ENCODE measurements at places on chromosomes 12 and 14. TPM values are rescaled to one million over a fixed set of nuclear protein-coding genes. Genes with fewer than 3 reads are reported as not detected.

GRIP1 gene
- total RNA-seq = 0.33 TPM

GPRC5A gene
- total RNA-seq = 56.1 TPM

NANOG gene
- total RNA-seq = not detected

DPPA3 gene
- total RNA-seq = not detected

SERPINA9 gene
- not detected for total RNA-seq

KLRG1 gene
- 0.78 TPM for total RNA-seq

SPX gene
- 1.2 TPM for total RNA-seq

ZC2HC1C gene
- total RNA-seq = 0.69 TPM

MYO1A gene
- 0.53 TPM for total RNA-seq

POTEG gene
- total RNA-seq = not detected

GPD1 gene
- total RNA-seq = 0.20 TPM

DLGAP5 gene
- 10.2 TPM for total RNA-seq

TAS2R43 gene
- total RNA-seq = not detected

SCYL2 gene
- total RNA-seq = 32.1 TPM

ETFBKMT gene
- total RNA-seq = 3.3 TPM

CDH24 gene
- total RNA-seq = 5.1 TPM

HRK gene
- total RNA-seq = 0.07 TPM

CLEC1B gene
- not detected for total RNA-seq

GPRC5D gene
- 0.13 TPM for total RNA-seq

OAS2 gene
- 4.2 TPM for total RNA-seq

RASSF9 gene
- 3.9 TPM for total RNA-seq

SLCO1B1 gene
- total RNA-seq = not detected

ADAMTS20 gene
- total RNA-seq = not detected

RNFT2 gene
- 6.6 TPM for total RNA-seq

BEGAIN gene
- 0.78 TPM for total RNA-seq

ADGRD1 gene
- total RNA-seq = 3.1 TPM

ZNF891 gene
- 1.2 TPM for total RNA-seq

FIGNL2 gene
- under 0.01 TPM for total RNA-seq

C12orf42 gene
- not detected for total RNA-seq

LMNTD1 gene
- 0.63 TPM for total RNA-seq

TXNDC16 gene
- 4.9 TPM for total RNA-seq

PIWIL1 gene
- total RNA-seq = not detected

AJUBA gene
- total RNA-seq = 43.2 TPM

KCNC2 gene
- total RNA-seq = not detected

AGAP2 gene
- total RNA-seq = 0.20 TPM

GZMH gene
- not detected for total RNA-seq

ITGB7 gene
- 0.40 TPM for total RNA-seq

SP7 gene
- not detected for total RNA-seq

PRH2 gene
- not detected for total RNA-seq

CELA1 gene
- not detected for total RNA-seq

SIX4 gene
- 10.9 TPM for total RNA-seq

SLC25A47 gene
- total RNA-seq = 0.07 TPM

KCNMB4 gene
- 1.6 TPM for total RNA-seq

MVK gene
- total RNA-seq = 12.4 TPM

NRL gene
- 0.96 TPM for total RNA-seq

GUCY2C gene
- total RNA-seq = not detected

METTL3 gene
- total RNA-seq = 44.6 TPM

CFAP251 gene
- 7.9 TPM for total RNA-seq

USP44 gene
- 0.69 TPM for total RNA-seq

CCDC38 gene
- not detected for total RNA-seq

OR6C2 gene
- total RNA-seq = not detected

SERPINA3 gene
- total RNA-seq = 9.7 TPM

CCDC197 gene
- not detected for total RNA-seq

COPZ1 gene
- 111 TPM for total RNA-seq

ITFG2 gene
- 15.1 TPM for total RNA-seq

Data from smooth muscle cell of the pulmonary artery (primary cell).